ENCODE measurements at places on chromosomes 13 and 19.

- no peak for DNase-seq
Measured at GRCh38 chr13:40470660-40471059, 195.8 kb downstream of the FOXO1 start.

- no peak for DNase-seq
Measured at GRCh38 chr13:111399776-111400538, 79.5 kb downstream of the TEX29 start.

DNA sequence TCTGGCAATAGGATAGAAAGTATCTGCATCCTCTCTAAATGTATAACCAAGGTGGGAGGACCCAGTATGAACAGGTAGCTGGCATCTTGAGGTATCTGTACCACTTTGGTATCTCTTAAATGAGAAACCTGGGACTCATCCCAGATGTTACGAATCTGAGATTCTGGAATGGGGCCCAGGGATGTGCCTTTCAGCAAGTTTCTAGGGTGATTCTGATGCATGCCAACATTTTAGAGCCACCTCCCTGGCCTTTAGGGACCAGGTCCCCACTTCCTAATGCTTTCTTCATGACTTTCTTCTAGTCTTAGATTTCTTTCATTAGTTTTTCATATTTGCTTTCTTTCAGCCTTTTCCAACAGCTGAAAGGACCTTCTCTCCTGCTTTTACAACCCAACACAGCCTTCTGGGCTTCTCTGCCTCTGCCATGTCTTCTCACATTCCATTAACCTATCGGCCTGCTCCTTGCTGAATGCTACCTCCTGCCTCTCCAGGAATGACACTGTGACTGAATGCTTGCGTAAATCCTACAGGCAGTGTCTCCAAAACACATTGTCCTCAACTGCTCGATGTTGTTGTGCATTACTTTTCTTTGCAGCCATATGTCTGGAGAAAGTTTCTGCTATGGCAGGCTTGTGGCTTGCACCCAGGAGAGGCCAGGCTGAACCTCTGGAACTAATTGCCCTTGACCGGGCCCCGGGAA, 284.0 kb downstream of the DNAJC15 start:
- DNase-seq: no peak

DNA sequence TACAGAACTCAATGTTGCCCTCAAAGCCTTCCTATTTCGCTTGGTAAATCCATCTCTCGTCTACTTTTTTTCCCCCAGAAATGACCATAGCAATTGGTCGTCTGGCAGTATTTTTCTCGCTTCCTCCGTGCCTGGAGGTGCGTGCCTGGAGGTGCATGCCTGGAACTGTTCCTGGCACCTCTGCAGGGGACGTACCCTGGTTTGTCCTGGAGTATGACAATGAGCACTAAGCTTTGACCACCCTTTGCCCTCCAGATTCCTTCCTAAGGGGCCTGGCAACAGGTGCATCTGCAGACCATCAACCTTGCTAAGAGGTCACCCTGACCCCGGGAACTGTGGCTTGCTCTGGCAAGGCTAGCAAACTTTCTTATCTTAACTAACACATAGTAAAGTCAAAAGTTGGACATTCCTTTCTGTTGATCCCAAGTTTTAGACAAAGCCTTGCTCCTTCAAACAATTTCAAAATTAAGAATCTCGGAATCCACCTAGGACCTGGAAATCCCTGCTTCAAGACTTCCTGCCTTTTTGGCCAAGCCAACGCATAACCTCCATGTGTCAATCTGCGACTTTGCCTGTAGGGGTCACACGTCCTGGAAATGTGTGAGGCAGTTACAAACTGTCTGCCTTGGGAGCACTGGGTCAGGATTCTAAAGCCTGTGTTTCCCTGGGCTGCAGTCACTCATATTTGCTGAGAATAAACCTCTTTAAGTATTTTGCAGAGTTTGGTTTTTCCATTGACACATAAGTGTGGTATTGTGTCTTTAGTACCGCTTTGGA, 28.8 kb upstream of the TUBGCP3 start:
- peak; percentile 25 for DNase-seq

DNA sequence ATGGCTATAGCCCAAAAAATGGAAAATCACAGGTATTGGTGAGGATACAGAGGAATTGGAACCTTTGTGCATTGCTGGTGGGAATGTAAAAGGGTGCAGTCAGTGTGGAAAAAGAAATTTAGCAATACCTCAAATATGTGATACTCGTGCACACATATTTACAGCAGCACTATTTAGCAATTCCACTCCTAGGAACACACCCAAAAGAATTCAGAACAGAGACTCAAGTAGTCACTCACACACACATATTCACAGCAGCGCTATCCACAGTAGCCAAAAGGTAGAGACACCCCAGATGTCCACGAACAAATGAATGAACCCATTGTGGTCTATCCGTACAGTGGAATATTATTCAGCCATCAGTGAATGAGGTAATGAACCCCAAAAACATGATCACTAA, 114.0 kb downstream of the COL4A2 start:
- DNase-seq: no peak

DNA sequence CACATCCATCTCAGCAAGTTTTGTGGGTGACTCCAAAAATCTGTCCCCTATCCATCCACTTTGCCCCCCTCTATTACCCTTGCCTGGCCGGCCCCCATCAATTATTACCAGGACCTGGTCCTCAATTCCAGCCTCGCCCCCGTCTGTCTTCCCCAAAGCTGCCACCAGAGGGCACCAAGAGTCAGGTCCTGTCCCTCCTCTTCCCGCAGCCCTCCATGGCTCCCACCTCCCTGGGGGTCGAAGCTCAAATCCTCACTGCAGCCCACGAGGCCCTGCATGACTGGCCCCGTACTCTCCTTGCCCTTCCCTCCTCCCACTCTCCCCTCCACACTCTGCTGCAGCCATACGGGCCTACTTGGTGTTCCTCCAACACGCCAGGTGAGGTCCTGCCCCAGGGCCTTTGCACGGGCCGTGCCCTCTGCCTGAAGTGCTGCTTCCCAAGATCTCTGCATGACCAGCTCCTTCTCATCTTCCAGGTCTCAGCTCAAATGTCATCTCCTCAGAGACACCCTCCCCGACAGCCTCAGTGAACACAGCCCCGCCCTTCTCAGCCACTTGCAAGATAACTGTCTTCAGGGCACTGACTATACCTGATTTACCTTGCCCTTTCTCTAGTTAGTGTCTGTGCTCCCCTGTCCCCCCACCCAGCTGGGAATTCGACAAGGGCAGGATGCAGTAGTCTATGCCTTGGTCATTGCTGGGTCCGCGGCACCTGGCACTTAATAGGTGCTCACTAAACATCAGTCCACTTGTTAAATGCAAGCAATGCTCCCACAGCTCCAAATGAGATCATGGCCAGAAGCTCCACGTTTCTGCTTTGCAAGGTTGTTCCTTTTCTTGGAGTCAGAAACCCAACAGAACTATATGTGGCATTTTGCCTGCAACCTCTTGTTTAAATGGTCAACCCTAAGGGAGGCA, 16.8 kb upstream of the SEMA6B start:
- peak; percentile 62 for DNase-seq

GRCh38 chr19:19067276-19068072, 3.7 kb downstream of the SLC25A42 start:
- no peak for DNase-seq

GRCh38 chr19:31676271-31677004, 327.2 kb upstream of the TSHZ3 start:
- DNase-seq: no peak

- DNase-seq: no peak
Measured at GRCh38 chr19:4742723-4743646, 19.3 kb upstream of the DPP9 start.

GRCh38 chr13:30111810-30112209, 195.5 kb downstream of the KATNAL1 start:
- DNase-seq: peak; percentile 16

GRCh38 chr13:109162248-109163036, 533.0 kb downstream of the MYO16 start:
- DNase-seq: no peak

DNA sequence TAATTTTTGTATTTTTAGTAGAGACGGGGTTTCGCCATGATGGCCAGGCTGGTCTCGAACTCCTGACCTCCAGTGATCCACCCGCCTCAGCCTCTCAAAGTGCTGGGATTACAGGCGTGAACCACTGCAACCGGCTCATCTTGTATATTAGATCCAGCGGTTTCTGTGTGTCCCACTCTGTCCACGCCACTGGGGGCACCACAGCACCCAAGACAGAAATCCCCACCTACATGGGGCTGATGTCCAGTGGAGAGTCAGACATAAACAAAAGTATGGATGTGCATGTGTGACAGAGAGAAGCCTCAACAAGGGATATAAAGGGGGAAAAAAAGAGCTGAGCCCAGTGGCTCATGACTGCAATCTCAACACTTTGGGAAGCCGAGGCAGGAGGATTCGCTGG, 65.8 kb upstream of the ADGRE5 start:
- DNase-seq: no peak

- no peak for DNase-seq
Measured at GRCh38 chr13:28041031-28041461, 52.6 kb upstream of the URAD start.

DNA sequence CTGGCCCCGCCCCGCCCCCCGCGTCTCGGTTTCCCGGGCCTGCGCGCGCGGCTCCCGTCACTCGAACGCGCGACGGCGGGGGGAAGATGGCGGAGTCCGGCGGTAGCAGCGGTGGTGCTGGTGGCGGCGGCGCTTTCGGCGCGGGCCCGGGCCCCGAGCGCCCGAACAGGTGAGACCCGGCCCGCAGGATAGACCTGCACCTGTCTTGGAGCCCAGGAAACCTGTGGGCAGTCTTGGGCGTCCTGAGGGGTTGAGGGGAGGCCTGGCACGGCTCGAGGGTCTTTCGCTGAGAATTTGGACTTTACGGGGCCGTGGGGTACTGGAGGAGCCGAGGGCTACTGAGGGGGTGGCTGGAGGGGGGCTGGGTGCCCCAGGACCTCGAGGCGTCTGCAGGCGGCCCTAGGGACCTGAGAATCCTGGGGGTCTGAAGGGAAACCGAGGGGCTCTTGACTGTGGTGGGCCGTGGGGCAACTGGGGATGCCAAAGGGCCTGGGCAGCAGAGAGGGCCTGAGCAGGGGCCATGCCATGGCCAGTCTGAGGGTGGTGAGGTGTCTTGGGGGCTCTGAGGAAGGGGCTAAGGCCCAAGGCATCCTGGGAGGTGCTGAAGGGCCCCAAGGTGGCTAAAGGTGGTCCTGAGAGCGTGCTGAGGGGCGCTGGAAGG, at the start of gene KLHL26:
Gene KLHL26 (plus strand): TSS at position 60 of the 661 bp plus-strand sequence. CDS start 27 bp downstream, at position 87.
- no peak for DNase-seq

GRCh38 chr19:3151563-3152418, 16.0 kb downstream of the GNA15 start:
- no peak for DNase-seq

DNA sequence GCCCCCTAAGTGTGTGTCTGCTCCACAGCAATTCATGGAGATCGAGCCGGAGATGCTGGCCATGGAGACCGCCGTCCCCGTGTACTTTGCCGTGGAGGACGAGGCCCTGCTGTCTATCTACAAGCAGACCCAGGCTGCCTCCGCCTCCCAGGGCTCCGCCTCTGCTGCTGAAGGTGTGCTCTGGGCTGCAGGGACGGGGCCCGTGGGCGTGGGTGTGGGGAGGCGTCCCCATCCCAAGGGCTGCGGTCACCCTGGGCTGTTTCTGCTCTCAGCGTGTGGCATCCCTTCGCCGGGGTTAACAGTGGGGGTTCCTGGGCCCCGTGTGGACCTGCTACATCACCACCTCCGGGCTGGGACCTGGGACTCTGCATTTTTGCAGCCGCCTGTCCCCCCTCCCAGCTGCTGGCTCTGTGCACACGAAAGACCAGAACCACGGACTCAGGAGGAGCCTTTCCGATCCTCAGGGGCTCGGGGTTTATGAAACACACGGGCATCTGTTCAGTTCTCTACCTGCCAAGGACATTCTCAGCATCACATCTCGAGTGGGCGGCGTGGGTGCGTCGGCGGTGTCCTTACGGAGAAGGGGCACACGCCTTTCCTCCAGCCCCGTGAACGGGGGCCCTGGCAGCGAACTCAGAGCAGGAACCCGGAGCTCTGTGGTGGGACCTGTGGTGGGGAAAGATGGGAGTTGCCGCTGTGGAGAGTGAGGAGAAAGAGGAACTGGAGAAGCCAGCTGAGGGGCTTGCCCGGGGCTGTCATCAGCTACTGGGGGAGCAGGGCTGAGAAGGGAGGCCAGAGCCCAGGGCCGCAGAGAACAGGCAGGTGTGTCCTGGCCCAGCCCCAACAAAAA, 7.8 kb downstream of the NCLN start:
- DNase-seq: no peak

- peak; percentile 23 for DNase-seq
Measured at GRCh38 chr19:55251341-55252081, 7.3 kb downstream of the PPP6R1 start.

DNA sequence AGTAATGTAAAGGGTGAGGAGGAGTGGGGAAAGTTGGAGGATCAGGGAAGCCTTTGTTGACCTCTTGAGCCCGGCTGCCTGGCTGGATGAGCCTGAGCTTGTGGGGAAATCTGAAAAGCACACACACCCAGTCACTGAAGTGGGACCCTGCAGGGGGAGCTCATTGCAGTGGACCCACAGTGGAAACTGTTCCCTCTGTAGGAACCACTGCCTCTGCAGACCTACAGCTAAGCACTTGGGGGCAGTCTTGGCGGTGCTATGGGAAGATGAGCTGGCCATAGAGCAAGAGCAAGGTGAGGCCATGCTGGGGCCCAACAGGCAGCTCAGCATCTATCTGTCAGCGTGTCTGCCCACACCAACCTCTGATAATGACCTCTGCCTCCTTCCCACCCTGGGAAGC, 294.8 kb downstream of the TSHZ3 start:
- DNase-seq: peak; percentile 73

DNA sequence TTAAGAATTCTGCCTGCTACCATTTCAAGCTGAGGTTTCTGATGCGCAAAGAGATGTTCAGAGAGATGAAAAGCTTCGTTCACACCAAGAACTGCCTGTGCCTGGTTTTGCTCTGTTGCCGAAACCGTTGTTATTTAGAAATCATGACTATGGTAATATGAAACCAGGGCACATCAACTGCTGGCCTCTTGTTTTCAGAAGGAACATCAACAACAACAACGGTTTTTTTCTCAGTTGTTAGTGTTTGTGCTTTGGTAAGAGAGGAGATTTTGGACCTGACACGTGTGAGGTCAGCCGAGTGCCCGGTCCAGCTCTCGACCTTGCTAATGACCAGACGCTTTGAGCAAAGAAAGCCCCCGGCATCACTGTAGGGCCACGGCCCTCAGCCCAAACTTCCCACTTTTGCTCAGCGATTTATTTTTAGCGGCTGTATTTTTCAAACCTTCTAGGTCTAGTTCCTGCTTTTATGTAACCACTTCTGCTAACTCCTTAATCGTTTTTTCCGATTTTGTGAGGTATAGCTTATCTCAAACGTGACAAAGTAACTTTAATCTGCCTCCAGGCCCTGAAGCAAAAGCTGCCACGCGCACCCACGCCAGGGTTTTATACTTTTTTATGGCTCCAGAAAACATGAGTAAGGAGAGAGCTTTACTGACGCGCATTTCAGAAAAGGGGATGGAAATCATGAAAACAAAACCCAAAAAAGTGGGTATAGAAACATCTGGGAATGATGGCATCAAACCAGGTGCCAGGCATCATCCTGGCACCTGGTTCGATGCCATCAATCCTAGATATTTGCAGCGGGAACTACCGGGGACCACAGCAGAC, 42.0 kb downstream of the KLF2 start:
- no peak for DNase-seq

DNA sequence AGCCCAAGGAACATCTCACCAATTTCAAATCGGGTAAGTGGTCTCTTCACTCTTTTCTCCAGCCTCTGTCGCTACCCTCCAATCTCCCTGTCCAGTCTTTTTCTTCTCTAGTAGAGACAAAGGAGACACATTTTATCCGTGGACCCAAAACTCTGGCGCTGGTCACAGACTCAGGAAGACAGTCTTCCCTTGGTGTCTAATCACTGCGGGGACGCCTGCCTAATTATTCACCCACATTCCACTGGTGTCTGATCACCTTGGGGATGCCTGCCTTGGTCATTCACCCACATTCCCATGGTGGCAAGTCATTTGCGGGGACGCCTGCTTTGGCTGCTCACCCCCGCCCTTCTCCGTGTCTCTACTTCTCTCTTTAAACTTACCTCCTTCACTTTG, 13.8 kb upstream of the OR10H1 start:
- DNase-seq: no peak
